ENCODE measurements at places on chromosomes 11 and 22.

DNA sequence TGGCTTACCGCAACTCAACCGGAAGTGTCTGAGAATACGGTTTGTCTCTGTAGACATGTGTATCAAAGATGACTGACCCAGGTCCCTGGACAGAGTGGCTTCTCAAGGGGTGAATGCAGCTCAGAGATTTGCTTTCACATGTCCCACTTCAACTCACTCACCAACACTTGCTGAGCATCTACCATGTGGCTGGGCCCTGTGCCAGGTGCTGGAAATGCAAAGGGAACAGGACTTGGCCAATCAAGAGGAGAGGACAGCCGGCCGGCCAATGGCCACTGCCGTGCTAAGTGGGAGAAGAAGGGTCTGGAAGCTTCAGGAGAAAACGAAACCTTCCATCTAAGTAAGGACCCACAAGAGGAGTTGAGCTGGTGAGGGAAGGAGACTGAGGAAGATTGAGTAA, 151.3 kb downstream of the CEP164 start:
- DNase-seq: no peak

GRCh38 chr11:33952805-33953204, 60.9 kb upstream of the LMO2 start:
- no peak for DNase-seq

- DNase-seq: no peak
These were observed 2.7 kb upstream of the ARHGAP42 start for GRCh38 chr11:100684101-100685065.

DNA sequence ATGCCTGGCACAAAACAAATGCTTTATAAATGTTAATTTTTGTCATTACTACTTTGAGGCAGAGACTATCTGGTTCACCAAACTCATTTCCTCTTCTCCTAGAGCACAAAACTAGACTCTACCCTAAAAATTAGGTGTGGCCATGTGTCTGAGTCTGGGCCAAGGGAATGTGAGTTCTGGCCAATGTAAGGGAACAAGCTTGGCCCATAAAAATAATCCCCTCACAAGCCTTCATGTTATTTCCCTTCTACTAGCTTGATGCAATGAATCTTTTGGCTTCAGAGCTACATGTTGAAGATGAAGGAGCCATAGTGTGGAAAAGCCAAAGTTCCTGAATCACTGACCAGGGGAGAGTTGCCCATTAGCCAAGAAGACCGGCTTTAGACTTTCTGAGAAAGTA, 406.5 kb upstream of the CCDC90B start:
- DNase-seq: no peak

DNA sequence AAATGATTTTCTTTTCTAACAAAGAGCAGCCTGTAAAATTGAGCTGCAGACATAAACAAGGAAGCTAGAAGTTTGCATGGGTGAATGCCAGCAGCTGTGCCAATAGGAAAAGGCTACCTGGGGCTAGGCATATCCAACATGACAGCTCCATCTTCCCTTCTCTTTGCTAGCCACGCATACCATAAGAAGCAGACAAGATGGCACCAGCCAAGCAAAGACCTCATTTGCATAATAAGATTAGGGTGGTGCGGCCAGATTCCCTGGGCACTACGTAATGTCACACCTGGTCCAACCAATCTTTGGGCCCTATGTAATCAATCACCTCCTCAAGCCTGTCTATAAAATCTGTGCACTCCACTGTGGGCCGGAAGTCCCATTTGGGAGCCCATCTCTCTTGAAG, 108.3 kb downstream of the SWAP70 start:
- DNase-seq: no peak

Data from SW 1271 (cell line).